ENCODE measurements at places on chromosomes 6 and 20.
A peak's percentile ranks its signal among the peaks of the same experiment; 100 is the strongest.

DNA sequence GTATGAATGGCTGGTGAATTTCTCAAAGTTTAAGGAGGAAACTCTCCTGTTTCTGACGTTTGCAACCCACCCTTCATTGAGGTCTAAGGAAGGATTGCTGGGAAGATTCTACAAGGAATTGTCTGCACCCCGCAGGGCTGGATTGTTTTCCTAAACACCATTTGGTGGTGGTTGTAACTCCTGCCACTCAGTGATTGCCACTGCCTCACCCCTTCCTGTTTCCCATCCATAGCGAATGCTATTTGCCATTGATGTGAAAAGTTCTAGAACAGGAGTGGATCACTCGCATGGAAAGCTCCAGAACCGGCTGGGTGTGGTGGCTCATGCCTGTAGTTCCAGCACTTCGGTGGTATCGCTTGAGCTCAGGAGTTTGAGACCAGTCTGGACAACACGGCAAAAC is 8.7 kb upstream of the DSP start:
- H3K36me3 ChIP-seq = no peaks in the 10 kb centered on the region
- peaks cover 41% of the 10 kb centered on the region for H3K27me3 ChIP-seq
- no peak overlapping the region for H3K27ac ChIP-seq

- H3K27ac ChIP-seq = no peak overlapping the region
- no peaks in the 10 kb centered on the region for H3K36me3 ChIP-seq
- peak; percentile 69 for DNase-seq
- H3K27me3 ChIP-seq = peaks cover 5% of the 10 kb centered on the region
- H3K4me1 ChIP-seq = peaks cover 3% of the 10 kb centered on the region
These were observed 19.0 kb downstream of the PXDC1 start for GRCh38 chr6:3732345-3733141.

DNA sequence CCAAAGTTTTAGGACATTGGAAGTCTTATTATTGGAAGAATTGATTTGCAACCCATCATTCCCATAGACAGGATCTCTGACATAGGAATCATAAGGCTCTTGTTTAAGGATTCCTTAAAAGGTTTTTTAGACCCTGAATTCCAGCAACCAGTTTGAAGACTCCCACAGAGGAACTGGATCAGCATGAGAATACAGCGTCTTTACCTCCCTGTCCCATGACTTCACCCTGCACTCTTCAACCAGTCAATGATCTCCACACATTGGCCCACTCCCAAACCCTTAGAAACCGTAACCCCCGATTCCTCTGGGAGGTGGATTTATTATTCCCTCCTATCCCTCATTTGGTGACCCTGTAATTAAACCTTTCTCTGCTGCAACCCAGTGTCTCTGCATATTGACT is 150.7 kb upstream of the PLCB4 start:
- H3K4me3 ChIP-seq = no peak overlapping the region
- H3K27ac ChIP-seq = no peak overlapping the region
- H3K36me3 ChIP-seq = no peaks in the 10 kb centered on the region
- H3K4me1 ChIP-seq = no peaks in the 10 kb centered on the region

DNA sequence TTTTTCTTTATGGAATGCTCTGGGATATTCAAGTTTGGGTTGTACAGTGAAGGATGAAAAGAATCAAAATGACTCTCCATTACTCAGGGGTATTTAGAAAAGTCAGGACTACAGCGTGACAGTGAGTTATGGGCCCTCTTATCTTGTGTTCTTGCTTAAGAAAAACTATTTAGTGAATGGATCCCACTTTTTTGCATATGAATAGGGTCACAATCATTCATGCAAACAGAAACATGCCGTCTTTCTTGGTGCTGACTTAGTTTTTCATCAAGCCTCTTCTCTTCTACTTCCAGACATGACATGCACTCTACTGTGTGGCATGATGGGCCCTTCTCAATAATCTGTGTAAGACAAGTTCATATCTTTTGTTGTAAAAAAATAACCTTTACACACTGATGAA is 488.4 kb upstream of the MMS22L start:
- no peak overlapping the region for H3K4me3 ChIP-seq
- DNase-seq = no peak
- H3K27ac ChIP-seq = no peak overlapping the region
- no peaks in the 10 kb centered on the region for H3K27me3 ChIP-seq
- H3K36me3 ChIP-seq = no peaks in the 10 kb centered on the region

- H3K4me1 ChIP-seq = peaks cover 30% of the 10 kb centered on the region
- H3K36me3 ChIP-seq = no peaks in the 10 kb centered on the region
- no peaks in the 10 kb centered on the region for H3K27me3 ChIP-seq
- DNase-seq = peak; percentile 68
These were observed 22.7 kb downstream of the HLA-A start for GRCh38 chr6:29964887-29965562.

- no peak overlapping the region for H3K4me3 ChIP-seq
- H3K36me3 ChIP-seq = no peaks in the 10 kb centered on the region
- no peak overlapping the region for H3K27ac ChIP-seq
These were observed 3.2 kb upstream of the TGM3 start for GRCh38 chr20:2292416-2293110.

DNA sequence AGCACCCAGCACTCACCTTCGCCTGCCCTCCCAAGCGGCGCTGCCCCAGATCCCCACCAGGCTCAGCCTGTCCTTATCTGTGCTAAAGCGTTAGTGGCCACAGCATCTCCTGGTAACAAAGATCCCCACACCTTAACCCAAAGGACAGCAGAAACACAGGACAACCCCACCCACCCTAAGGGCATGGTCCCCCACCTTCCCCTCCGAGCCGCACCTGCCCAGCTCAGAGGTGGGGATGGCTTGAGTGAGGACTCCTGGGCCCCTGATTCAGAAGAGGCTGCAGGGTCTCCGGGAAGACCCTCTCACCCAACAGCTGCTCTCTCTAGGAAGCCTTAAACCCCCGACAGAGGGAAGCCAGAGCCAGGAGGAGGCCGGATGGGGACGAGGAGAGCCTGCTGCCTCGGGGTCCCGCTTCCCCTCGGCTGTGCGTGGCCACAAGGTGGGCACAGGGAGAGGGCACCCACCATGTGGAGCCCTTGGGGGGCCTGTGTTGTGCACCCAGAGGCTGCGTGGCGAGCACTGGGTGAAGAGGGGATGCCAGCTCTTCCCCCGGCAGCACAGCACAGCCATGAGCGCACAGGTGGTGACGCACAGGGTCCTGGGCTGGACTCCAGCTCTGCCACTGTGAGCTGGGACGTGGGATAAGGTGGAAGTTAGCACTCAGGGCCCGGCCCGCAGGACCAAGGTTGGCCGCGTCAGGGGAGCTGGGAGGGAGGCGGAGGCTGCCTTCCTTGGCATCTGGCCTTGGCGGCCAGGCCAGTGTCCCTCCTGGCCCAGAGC is 31.9 kb upstream of the MRGBP start:
- H3K27me3 ChIP-seq = no peaks in the 10 kb centered on the region
- H3K4me1 ChIP-seq = no peaks in the 10 kb centered on the region
- H3K27ac ChIP-seq = no peak overlapping the region
- no peak overlapping the region for H3K4me3 ChIP-seq
- H3K36me3 ChIP-seq = no peaks in the 10 kb centered on the region
